ENCODE measurements at places on chromosomes 5 and 9. TPM values are rescaled to one million over a fixed set of nuclear protein-coding genes. Genes with fewer than 3 reads are reported as not detected.

The GTF3C5 gene
- polyA plus RNA-seq, result 64.2 TPM

The PCDHB2 gene
- polyA plus RNA-seq, result 7.9 TPM

The DIMT1 gene
- 33.4 TPM for polyA plus RNA-seq

The KIAA1191 gene
- polyA plus RNA-seq, result 134 TPM

The SLC1A3 gene
- 2.6 TPM for polyA plus RNA-seq

The PRLR gene
- polyA plus RNA-seq, result 42.9 TPM

DNA sequence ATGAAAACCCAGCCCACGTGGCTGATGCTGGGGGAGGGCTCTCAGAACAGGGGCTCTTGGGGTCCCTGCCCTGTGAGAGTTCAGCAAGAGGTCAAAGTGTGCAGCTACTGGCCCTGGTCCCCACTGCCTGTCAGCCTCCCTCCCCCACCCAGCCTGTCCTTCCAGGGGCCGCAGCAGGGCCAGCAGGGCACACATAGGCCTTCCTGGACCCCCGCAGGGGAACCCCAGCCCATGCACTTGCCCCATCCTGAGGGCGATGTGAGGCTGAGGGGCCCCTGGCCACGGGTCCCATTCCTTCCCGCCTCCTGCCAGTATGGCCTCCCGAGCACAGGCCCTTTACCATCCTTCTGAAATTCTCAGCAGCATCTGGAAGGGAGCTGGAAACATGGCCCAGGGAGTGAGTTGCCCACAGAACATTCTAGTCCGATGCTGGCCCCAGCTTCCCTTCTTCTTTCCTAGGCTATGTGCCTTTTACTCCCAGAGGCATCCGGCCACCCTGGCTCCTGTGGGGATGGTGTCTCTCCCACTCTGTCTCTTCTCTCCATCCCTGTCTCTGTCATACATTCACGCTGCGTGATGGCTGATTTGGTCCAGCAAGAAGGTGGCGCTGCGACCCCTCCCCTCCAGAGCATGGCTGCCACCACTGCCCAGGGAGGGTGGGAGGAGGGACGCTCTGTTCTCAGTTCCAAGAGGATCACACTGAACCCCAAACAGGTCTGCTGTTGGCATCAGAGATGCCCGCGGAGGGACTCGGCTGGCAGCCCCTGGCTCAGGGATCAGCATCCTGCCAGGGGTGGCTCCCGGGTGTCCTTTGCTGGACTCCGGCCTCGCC lies 19.6 kb downstream of the MRPL36 start:
- DNase-seq, result no peak

GRCh38 chr5:78522476-78523260 lies 125.9 kb downstream of the LHFPL2 start:
- no peak for DNase-seq

GRCh38 chr9:108117795-108118194 lies 628.2 kb upstream of the KLF4 start:
- no peak for DNase-seq

DNA sequence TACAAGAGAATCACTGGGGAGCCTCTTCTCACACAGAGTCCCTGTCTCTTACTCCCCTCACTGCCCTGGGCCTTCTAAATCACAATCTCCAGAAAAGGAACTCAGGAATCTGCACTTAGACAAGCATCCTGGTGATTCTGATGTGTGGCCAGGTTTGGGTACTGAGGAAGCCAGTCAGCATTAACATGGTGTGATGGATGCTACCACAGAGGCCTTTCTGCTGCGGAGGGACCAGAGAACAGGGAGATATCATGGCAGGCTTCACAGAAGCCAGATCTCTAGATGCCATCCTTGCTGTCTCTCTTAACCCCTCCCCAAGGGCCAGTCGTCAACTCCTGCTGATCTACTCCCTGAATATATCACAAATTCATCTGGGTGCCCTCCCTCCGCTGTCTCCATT lies 1.6 kb downstream of the ANKS6 start:
- no peak for DNase-seq

GRCh38 chr5:169201597-169201996 lies 99.3 kb downstream of the SLIT3 start:
- no peak for DNase-seq

DNA sequence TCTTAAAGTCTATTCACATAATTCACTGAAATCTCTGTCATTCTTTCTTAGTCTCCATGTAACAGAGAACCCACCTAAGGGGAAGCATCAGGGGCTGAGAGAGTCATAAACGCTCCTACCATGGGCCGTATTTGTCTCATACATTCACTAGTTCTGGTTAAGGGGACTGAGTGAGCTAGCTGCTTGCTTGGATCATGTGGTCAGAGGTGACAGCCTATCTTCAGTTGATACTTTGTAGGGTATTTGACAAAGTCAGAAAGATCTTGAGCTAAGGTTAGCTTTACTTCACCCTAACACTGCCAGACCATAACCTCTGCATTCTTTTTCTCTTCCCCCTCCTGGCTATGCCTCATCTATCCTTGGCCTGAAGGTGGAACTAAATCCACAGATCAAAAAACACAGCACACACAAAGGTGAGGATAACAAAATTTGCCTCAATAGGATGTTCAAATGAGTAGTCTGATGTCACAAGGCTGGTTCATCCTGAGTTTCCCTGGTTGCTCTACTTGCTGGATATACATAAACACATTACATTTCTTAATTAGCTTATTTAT lies 66.5 kb downstream of the MARCHF3 start:
- no peak for DNase-seq

- no peak for DNase-seq
Measured at GRCh38 chr5:9294793-9295465, 250.9 kb downstream of the SEMA5A start.

DNA sequence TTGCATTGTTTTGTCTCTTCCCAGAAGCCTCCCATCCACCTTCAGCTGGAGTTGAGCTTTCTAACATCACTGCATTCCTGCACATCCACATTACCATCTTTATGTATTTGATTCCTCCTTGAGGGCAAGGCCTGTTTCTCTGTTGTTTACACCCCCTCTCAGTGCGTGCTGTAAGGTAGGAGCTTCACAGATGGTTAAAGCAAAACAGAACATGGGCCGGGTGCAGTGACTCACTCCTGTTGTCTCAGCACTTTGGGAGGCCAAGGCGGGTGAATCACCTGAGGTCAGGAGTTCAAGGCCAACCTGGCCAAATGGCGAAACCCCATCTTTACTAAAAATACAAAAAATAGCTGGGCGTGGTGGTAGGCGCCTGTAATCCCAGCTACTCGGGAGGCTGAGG lies 110.9 kb downstream of the KCNIP1 start:
- DNase-seq, result no peak

DNA sequence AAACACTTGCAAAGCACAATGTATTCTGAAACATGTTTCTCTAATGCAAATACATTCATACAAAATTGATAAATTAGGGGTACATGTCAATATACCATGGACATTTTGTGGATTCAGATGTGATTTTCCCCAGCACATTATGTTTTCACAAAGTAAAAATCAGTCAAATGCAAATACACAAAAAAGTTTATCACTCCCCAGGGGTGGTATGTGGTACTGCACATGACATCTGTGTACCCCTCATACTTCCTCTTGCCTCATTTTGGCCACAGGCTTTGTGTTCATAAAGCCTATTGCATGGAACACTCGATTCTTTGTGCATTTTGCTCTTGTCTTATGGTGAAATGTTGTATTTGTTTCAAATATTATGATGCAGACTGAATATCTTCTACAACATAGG lies 116.8 kb upstream of the PDE4D start:
- DNase-seq, result no peak

GRCh38 chr9:134664446-134664845 lies 22.8 kb downstream of the COL5A1 start:
- DNase-seq, result no peak

GRCh38 chr9:90088434-90088833 lies 483.6 kb downstream of the GADD45G start:
- DNase-seq, result no peak

GRCh38 chr5:60404171-60404570 lies 295.8 kb downstream of the DEPDC1B start:
- DNase-seq, result no peak

- no peak for DNase-seq
Measured at GRCh38 chr9:124087226-124087625, 75.7 kb downstream of the LHX2 start.

GRCh38 chr5:126818736-126819135 lies 41.8 kb downstream of the LMNB1 start:
- no peak for DNase-seq

DNA sequence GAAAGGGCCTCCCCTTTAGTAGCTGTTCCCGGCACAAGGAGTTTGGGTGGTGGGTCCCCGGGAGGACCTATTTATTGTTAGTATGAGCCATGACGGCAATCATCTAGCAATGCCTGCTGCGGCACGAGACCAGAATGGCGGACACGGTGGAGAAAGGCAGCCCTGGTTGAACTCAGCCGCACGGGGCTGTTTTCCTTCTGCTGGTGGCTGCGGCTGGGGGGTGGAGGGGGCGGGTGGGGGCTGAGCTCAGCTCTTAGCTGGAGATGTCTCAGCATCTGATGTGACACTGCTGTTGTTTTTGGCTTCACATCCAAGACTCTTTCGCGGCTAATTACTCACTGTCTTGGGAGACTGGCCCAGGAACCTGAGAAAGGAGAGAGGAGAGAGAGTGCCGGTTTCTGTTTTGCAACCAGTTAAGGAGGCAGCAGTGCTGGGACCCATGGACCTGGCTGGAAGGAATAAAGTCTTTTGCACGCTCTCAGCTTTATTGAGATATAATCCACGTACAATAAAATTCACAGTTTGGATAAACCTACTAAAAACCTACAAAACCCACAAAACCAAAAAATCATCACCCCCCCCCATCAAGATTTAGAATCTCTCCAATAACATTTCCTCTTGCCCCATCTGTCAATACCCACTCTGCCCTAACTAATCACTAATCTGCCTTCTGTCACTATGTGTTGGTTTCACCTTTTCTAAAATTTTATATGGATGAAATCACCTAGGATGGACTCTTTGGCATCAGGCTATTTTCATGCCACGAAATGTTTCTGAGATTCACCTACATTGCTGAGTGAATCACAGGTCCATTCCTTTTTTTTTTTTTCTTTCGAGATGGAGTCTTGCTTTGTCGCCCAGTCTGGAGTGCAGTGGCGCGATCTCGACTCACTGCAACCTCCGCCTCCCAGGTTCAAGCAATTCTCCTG lies 81.8 kb upstream of the NEURL1B start:
- peak; percentile 88 for DNase-seq

DNA sequence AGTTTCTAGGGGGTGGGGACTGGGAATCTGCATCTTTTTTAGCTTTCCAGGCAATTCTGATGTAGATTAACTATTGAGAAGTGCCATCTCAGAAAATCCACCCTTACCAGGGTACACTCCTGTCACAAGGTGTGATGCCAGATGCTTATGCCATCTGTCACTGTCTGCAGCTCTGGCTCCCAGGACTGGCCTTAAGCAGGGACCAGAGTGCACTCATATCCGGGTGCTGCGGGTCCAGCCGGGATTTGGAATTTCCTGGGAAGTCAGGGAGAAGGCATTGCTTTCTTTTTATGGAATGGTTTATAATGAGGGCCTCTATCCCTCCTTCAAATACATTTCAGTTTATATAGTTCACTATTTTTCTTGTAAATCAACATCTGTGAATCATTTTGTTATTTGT lies 92.6 kb downstream of the TMEM174 start:
- DNase-seq, result no peak

- no peak for DNase-seq
Measured at GRCh38 chr5:85108471-85108870, 723.8 kb upstream of the EDIL3 start.

DNA sequence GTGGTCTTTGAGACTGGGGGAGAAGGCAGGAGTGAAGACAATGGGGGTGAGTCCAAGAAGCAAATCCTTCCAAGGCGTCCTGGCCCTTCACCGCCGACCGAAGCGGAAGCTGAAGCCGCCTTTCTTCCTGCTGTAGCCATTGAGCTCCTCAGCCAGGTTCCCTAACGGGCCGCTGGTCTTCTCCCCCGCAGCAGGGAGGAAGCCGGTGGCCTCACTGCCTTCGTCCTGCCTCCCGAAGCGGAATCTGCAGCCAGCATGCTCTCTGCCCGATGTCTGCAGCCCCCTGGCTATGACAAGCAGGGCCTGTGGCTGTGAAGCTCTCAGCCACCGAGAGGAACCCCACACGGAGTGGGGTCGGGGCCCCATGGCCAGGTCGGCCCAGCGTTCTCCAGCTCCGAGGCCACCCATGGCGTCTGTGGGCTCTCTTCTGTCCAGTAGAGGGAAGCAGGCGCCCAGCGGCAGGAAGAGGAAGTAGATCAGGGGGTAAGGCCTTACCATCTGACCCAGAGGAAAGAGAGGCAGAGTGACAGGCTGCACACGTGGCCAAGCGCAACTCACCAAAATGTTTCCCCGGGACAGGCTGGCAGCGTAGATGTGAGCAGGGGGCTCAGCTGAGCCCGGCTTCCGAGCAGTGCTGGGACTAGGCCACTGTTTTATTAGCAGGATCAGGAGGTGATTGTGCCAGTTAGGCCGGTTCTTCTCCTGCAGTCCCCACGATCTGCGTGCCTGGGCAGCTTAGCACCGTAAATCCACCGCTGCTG lies 3.1 kb downstream of the QRFP start:
- no peak for DNase-seq

GRCh38 chr5:116517488-116517887 lies 57.1 kb downstream of the SEMA6A start:
- no peak for DNase-seq

DNA sequence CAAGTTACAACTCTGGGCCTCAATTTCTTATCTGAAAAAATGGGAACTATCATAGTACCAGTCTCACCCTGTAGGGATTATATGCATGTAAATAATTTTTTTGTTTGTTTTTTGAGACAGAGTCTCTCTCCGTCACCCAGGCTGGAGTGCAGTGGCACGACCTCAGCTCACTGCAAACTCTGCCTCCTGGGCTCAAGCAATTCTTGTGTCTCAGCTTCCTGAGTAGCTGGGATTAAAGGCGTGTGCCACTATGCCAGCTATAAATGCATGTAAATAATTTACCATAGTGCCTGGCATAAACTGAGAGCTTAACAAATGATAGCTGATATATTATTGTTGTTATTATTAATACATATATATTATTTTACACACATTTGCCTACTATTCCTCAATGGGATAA lies 3.0 kb upstream of the ARHGAP26 start:
- no peak for DNase-seq

- DNase-seq, result no peak
Measured at GRCh38 chr5:77155179-77155785, 55.2 kb upstream of the PDE8B start.

DNA sequence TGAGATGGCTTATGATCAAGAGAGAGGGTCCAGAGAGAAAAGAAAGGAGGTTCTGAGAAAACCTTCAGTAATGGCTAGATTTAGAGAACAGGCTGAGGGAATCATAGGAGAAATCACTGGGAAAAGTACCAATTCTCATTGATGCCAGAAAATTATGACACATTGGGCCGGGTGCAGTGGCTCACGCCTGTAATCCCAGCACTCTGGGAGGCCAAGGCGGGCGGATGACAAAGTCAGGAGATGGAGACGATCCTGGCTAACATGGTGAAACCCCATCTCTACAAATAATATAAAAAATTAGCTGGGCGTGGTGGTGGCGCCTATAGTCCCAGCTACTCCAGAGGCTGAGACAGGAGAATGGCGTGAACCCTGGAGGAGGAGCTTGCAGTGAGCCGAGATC lies 29.5 kb upstream of the PLIN2 start:
- no peak for DNase-seq

All from right renal cortex interstitium (tissue), 3 donors.